Activated CD8-positive, alpha-beta memory T cell treated with anti-CD3 and anti-CD28 coated beads for 1 hour (primary cell): ENCODE measurements at places on chromosomes 5 and 9.

DNA sequence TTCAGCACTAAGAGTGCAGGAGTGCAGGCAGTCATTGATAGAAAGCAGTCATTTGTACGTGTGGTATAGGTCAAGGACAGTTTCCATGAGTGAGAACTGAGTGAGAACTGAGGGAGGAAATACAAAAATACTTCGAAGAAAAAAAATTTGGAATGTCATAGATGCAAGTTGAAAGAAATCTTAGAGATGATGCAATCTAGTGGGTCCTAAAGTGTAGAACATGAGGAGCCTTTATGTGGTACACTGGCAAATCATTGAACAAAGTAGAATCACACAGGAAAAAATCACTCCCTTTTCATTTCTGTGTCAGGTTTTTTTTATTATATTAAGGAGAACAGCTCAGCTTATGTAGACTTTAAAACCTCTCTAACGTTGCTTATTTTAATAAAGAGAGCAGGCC lies 26.4 kb upstream of the SLC1A1 start:
- DNase-seq = no peak

- DNase-seq = no peak
These were observed 552.0 kb upstream of the CLINT1 start for GRCh38 chr5:158410976-158411375.

GRCh38 chr5:159891371-159891770 lies 24.9 kb upstream of the ADRA1B start:
- no peak for DNase-seq

DNA sequence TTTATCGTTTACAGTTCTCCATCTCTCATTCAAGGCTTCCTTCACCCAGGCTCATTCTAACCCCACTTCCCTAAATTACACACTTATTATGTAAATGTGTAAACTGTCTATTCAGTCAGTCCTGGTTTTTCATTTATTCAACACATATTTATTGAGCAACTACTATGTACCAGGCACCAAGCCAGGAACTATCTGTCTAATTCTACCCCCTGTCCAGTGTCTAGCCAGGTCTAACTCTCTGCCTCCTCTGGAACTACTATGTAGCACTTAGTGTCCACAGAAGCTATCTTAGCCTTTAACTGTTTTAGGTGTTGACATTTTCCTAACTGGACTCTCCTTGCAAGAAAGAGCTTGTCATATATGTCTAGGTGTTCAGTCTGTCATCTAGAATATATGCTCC lies 56.5 kb downstream of the PDE4D start:
- no peak for DNase-seq

DNA sequence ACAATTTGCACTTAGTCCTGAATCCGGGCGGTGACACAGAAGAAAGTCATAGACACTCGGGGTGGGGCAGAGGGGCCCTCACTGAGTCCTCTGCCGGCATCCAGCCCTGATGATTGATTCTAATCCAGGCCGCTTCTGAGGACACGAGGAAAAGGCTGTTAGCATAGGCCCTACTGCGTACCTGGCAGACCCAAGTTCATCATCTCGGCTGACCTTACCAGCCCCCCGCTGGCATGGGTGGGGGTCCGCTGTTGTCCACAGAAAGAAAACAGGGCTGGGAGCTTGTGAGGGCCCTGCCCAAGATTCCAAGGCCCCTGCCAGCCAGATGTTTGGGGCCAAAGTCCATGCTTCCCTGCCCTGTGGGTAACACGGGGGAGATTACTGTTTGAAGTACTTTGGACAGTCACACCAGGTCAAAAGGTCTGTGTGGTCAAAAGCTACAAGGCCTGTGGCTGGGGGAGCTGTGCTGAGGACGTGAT lies 24.5 kb downstream of the ERGIC1 start:
- no peak for DNase-seq

GRCh38 chr5:64796301-64796700 lies 27.6 kb downstream of the CWC27 start:
- DNase-seq = no peak

DNA sequence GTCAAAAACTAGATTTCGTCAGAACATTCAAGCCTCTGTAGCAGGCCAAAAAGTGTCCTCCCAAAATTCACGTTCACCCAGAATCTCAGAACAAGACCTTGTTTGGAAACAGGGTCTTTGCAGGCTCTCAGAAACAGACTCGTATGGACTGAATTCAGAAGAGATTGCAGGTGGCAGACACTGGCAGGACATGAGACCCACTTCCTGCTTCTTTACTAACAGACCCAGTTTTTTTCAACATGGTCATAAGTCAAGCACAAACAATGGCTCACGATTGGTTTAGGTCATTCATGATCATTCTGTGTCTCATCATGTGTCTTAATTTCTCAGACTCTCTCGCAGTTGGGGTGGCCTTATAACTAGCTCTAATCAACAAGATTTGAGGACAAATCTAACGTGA lies 5.4 kb upstream of the TENT4A start:
- DNase-seq = no peak

- no peak for DNase-seq
These were observed 134.2 kb upstream of the C6 start for GRCh38 chr5:41347569-41347968.

DNA sequence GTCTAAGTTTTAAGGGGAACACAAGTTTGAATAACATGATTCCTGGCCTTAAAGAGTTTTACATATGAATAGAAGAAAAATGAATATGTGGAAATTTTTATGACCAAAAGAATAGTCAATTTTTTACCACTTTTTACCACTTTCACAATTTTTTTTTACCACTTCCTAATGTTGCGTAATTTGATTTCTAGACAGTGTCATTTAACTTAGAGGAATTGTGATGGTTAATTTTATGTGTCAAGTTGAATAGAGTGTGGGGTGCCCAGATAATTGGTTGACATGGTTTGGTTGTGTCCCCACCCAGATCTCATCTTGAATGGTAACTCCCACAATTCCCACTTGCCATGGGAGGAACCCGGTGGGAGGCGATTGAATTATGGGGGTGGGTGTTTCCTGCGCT lies 416.6 kb downstream of the KIF4B start:
- no peak for DNase-seq

- DNase-seq = no peak
These were observed 48.0 kb downstream of the LMX1B start for GRCh38 chr9:126661521-126662251.
